NCI-H1694 (cell line): ENCODE measurements at places on chromosomes 3 and 15.

DNA sequence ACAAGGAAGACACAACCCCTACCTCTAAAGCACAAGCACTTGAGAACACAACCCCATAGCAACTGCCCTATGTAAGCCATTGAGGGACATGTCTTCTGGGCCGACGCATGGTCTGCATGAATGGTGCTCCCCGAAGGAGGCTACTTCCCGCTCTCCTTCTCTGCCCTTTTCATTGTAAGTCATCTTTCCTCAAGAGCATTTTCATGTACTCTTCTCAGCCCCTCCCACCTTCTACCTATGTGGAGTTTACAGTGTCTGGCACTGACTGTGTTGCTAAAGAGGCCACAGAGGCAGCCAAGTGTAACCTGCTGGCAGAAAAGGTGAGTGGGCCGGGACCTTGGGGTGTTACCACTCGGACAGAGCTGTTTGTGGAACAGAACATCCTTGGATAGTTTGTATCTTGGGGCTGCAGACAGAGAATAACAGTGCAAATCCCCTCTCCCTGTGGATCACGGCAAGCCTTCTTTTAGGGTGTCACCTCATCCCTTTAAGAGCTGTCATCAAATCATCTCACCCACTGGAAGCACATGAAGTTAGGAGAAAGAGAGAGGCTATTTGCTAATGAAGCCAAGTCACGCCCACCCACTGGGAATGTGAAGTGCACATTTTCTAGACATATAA is 5.6 kb downstream of the AHSG start:
- DNase-seq = no peak

GRCh38 chr3:85171976-85172375 is 213.2 kb downstream of the CADM2 start:
- DNase-seq = no peak

DNA sequence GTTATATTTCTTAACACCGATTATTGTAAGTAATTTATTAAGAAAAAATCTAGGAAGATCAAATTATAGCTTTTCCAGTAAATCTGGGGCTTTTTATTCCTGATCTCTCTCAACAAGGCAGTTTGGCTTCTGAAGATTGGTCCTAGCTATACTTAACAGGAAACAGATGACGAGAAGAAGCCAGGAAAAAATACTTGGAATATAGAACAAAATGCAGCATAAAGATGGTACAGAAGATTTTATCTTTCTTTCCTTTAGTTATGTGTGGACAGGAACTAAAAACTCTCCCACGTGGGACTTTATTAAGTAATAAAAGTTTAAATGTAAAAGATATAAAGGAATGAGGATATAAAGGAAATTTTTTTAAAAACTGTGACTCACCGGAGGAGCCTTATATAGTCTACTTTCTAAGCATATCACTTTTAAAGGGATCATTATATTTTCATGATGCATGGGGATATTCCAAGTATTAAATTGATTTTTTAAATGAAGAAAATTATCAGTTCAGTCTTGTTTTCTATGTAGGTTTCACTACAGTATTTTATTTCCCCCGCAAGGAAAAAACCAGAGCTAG is 8.2 kb downstream of the B3GNT5 start:
- DNase-seq = no peak

- no peak for DNase-seq
Observed at GRCh38 chr3:12405432-12406272, 78.6 kb upstream of the TSEN2 start.

DNA sequence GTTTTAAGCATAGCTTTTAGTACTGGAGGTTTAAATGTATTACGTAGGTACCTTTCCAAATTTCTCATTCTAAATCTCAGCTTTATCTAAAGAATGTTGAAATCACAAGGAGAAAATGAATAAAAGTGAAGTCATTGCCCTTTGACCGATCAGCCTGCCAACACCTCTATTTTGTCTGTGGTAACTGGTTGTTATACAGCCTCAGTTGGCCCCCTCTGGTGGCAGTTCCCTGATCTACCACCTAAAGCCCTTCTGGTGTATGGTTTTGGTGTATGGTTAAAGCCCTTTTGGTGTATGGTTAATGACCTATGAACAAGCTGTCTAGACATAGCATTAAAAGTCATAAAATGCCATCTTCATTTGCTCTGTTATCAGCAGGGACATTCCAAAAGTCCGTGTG is 378.2 kb upstream of the AZI2 start:
- DNase-seq = no peak

DNA sequence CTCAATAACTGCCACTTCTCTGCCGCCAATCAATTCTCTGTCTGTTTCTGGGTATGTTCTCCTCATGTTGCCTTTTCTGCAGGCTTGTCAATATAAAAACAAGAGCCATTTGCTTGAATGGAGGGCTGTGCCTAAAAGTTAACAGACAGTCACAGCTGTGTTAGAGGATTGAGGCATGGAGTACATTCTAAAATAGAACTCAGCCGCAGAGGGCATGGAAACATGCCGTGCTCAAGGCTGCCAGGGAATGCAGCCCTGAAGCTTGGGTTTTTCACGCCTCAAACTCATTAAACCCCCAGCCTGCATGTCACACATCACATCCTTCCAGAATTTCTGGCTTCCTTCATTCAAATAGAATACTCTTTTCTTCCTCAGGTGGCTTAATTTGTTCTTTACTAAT is 166.6 kb downstream of the TPRG1 start:
- no peak for DNase-seq

GRCh38 chr3:195910499-195910845 is 2.1 kb upstream of the TNK2 start:
- no peak for DNase-seq

DNA sequence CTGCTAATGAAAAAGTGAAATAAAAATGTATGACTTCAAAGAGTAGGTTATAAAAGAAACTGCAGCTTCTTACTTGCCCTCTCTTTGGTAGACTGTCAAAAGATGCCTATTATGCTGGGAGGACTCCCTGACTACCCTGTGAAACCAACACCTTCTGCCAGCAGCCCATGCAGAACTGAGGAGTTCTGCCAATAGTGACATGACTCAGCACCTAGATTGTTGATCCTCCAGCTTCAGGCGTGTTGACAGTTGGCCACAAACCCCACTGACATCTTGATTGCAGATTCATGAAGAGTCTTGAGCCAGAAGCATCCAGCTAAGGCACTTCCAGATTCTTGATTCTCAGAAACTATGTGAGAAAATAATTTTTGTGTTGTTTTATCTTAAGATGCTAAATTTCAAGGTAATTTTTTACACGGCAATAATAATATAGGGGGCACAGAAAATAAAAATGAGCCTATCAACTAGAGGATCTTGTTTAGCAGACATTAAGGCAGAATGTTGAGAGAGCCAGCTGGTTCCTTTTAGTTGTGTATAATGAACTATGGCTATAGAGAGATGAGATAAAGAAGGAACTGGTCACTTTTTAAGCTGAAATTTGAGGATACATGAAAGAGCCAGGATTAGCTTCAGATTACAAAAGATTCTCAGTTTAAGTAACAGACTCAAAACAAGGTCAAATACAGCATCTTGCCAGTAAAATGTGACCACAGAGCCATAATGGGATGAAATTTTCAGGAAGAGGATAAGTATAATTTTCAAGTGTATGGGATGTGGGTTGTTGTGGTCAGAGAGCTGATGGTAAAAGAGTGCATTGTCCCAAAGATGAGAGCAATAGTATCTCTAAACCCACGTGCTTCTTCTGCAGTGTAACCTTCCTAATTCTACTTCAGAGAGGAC is 588.7 kb upstream of the CBLB start:
- peak; percentile 56 for DNase-seq

- no peak for DNase-seq
Observed at GRCh38 chr3:67291287-67292252, 293.5 kb downstream of the KBTBD8 start.

- DNase-seq = no peak
Observed at GRCh38 chr15:93362821-93363220, 273.8 kb upstream of the RGMA start.

DNA sequence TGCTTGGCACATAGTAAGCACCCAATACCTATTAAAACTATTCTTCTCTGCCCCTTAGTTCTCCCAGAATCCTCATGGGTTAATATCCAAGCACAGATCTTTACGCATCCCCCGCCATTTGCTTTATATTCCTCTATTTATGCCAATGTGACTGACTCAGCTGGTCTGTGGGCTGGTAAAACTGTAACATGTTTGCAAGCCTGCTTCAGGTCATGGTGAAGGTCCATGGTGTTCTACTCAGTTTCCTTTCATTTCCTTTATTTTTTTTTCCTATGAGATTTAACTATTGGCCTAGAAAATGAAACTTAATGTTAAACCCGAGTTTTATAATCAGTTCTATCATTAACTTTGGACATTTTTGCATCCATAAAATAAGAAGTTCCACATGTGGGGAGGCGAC is 47.0 kb downstream of the FRMD4B start:
- DNase-seq = no peak

GRCh38 chr15:32651229-32651837 is 9.8 kb downstream of the SCG5 start:
- no peak for DNase-seq

DNA sequence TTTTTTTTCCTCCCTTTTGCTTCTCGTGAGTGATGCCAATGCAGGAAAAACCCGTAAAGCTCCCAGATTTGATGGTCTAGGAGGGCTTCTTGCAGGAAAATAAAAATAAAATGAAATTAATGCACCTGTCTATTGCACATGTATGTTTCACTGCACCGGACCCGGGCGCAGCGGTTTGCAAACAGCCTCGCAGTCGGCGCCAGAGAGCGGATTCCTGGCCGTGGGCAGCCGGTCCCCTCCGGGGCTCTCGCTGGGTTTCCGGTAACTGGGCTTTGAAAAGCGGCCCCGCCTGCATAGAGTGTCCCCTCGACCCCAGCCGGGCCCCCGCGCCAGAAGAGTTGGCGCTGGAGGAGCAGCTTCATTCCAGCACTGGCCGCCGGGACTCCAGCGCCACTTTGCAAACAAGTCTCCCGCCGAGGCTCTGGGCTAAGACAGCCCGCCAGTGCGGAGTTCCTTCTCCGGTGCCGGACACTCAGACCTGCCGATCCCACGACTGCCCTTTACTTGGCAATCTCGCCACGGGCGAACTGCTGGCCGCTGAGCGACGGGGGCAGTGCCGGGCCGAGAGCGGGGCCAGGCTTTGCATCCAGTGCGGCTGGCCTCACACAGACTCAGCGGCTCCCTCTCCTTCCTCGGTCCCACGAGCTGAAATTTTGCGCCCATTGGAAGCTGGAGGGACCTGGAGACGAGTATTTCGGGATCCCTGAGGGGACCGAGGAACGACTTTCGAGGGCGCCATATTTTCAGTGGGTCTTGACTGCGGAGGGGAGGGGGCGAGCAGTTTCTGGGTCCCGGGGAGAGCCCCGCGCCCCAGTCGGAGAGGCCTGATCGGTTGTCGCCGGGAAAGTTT is 225.9 kb upstream of the C2CD4B start:
- DNase-seq = no peak
